ENCODE measurements at places on chromosomes 1 and 21.

- DNase-seq: no peak
These were observed 128.8 kb downstream of the PRDM16 start for GRCh38 chr1:3197781-3198316.

GRCh38 chr1:3698660-3699408, 46.5 kb downstream of the TP73 start:
- no peak for DNase-seq

DNA sequence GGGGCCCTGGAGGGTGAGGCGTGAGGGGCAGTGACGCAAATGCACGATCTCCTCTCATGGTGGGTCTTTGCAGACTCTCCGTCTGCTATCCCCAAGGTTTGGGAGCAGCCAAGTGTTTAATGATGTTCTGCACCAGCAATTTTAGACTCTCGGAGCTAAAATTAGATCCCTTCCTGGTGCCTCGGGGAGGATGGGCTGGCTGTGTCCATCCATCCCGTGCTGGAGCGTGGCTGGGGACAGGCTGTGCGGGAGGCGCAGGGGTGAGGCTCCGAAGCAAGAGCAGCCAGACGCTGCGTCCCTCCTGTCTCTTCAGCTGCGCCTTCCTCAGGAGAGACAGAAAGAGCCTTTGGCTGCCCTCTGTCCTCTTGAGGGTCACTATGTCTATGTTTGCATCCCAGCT, 387.6 kb downstream of the CAMTA1 start:
- no peak for DNase-seq

GRCh38 chr1:6603915-6604558, 1.4 kb upstream of the KLHL21 start:
- no peak for DNase-seq

GRCh38 chr1:178538192-178538916, 25.4 kb downstream of the TEX35 start:
- DNase-seq: no peak

All from activated gamma-delta T cell treated with anti-CD3 and anti-CD28 coated beads, Interleukin-2, amount 50 U/mL, for 16 hours (primary cell).